Activated CD4-positive, alpha-beta T cell treated with anti-CD3 and anti-CD28 coated beads, Interleukin-2, amount 50 U/mL, for 4 hours (primary cell): ENCODE measurements at places on chromosomes 2 and 18.

DNA sequence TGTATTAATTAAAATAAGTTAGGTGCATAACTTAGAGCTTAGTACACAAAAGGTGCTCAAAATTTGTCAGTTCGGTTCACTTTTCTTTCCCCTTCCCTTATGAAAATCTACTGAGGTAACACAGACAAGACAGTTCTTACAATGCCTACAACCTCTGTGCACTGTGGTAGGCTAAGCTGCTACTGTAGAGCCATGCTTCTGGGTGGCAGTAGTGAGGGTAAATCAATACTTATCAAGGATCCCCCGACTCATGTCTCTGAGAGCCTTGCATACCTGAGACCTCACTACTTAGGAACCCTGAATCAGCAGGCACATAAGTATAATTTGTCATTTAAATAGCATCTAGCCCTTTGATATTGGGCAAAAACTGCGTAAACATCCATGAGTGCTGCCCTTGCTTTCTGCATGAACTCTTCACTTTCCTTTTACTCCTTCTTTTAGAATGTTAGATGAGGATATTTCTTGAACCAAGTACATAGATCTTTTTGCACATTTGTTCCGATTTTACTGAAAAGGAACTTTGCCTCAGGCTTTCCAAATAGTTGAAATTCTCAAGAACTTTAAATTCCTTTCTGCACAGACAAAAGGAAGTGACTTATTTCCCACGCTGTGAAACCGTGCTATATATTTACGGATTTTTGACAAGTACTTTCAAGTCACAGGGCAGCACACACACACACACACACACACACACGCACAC lies 234.4 kb downstream of the TRIB2 start:
- DNase-seq, result no peak

DNA sequence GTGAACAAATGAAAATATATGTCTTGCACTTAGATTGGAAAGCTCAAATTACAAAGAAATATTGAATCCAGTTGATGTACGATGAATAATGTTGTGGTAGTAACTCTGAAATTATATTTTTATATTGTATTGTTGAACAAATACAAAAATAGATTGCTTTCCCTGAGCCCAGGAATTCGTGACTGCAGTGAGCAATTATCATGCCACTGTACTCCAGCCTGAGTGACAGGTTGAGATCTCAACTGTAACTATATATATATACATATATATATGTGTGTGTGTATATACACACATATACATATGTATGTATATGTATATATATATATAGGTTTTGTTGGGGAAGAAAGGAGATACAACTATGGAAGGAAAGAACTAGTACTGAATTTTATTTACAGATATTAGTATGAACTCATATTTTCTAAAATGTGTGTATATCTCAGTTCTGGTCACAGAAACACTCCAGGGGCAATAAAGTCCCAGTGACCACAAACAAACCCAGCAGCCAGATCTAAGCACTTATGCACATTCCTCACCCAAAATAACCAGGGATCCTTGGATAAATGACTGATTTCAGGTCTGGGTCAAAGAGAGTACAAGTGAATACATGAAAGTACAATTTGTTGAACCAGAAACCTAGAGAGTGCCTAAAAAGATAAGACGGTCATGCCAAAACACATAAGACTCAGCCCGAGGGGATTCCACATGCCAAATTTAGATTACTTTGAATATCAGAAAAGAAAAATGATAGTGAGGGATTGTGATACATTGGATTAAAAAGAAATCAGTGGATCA lies 146.3 kb downstream of the TMX3 start:
- DNase-seq, result no peak

GRCh38 chr2:67399831-67400489 lies 2.8 kb downstream of the ETAA1 start:
- DNase-seq, result no peak

DNA sequence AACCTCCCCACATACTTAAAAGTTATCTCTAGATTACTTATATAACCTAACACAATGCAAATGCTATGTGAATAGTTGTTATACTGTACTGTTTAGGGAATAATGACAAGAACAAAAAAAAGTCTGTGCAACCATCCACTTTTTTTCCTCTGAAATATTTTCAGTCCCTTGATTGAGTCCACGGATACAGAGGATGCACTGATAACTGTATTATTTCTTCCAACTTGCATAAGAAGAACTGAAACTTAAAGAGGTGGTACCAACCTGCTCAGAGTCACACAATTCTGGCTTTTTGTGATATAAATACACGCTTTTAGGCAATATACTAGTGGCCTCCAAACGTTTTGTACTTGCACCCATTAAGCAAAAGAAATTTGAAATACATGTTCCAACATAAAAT lies 1.4 kb downstream of the SMC6 start:
- no peak for DNase-seq

DNA sequence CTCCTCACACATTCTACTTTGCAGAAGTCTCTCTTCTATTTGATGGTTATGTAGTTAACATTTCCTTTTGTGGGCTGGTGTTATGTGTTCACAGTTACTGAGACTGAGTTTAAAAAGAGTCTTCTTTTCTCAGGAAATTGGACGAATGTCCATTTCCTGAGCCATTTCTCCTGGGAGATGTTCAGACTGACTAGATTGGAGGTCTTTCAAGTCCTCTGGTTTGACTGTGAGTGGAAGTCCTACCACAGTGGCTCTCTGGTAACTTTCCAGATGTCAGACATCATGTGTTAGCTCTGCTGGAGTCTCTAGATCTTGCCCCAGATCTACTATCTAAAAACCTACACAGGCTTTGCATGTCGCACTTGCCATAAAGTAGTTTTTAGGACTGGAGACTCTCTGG lies 116.0 kb downstream of the GALR1 start:
- no peak for DNase-seq

- DNase-seq, result no peak
Measured at GRCh38 chr2:12965540-12966269, 249.0 kb downstream of the TRIB2 start.

GRCh38 chr18:26649193-26649543 lies 100.8 kb upstream of the KCTD1 start:
- no peak for DNase-seq

DNA sequence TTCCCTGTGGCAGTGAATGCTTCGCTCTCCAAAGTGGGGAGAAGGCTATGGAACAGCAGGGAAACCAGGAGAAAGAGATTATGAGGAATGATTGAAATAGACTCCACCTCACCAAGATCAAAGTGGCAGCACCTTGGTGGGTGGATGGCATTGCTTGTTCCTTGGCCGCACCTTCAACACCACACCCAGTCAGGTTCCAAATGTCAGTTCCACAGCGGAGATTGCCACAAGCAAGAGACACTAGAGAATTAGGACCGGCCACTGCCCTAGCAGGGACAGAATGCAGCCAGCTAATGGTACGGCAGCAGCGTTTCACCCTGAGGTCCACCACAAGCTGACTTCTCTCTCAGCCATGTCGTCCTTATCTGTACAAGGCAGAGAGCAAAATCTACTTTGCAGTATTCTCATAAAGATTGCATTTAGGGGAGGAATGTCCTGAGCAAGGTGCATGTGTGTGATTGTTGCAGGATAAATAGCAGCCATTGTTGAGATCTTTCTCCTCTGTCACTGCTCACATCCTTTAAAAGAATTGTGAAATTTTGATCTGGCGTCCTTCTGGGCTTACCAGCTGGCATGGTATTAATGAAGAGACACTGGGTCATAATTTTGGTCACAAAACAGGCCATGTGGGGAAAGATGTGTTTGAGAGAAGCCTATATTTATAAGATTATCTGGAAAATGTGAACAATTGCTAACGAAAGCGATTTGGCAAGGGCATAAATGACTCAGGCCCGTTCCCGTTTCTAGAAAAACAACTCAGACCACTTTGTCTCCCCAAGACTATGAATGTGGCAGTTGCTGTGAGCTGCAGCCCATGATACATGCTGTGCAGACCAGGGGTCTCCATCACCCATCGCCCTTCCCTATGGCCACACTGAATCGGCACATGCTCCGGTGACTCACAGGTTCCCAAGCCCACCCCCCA lies 228.6 kb upstream of the ID2 start:
- DNase-seq, result no peak

DNA sequence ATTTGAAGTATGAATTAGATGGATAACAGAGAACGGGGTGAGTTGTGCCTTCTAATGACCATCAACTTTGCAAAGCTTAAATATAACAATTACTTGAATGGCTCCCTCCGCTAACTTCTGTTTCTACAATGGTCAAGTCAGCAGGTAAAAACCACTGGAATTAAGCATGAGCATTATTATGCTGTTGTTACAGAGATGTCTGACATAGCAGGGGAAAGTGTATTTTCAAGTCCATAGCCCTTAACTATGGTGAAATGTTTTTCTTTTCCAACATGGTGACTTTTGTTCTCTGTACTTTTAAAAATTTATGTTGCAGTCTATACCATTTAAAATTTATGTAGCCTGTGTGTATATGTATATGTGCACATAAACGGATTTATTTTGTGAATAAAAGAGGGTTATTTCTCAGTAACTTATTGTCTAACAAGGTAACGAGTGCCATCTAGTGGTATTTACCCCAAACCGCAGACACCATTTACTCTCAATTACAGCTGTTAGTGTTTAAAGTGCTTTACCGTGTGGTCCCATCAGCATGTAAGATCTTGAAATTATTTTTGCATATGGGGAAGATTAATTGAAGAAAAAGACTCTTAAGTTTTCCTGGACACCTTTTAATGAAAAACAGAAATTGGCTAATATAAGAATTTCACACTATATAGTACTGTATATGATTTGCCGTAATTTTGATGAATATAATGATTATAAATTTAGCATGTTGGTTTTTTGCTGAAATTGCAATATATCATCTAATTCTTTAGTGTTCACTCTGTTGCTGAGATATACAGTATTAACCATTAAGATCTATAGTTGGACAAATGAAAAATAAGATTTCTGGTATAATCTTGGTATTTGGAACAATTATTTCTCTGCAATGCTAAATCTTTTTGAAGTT lies 78.2 kb downstream of the UBE2E3 start:
- DNase-seq, result peak; percentile 32

DNA sequence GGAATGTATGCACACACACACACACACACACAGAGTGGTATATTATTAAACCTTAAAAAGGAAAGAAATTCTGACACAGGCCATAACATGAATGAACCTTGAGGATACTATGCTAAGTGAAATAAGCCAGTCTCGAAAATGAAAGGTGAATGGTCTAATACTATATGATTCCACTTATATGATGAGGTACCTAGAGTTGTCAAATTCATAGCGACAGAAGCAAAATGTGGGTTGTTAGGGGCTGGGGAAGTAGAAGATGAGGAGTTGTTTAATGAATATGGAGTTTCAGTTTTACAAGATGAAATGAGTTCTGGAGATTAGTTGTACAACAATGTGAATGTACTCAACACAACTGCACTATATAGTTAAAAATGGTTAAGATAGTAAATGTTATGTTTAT lies 118.1 kb downstream of the ABCA12 start:
- DNase-seq, result no peak

DNA sequence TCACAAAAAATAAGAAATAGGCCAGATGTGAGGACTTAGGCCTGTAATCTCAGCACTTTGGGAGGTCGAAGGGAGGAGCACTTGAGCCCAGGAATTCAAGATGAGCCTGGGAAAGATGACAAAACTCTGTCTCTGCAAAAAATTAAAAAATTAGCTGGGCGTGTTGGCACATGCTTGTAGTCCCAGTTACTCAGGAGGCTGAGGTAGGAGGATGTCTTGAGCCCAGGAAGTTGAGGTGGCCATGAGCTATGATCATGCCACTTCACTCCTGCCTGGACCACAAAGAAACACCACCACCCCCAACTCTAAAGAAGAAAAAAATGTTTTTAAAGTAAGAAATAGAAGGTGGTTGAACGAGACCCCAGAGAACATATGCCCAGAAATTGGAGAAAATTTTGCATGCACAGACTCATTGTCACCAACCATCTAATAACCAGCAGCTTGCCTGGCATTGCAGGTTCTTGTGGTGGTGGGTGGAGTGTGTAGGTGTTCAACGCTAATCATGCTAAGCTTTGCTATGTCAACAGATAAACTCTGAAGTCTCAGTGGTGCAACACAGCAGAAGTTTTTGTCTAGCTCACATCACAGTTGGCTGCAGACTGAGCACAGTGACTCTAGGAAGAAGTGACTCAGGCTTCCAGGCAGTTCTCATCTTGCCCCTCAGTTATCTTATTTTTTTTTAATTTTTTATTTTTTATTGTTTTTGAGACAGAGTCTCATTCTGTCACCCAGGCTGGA lies 18.6 kb downstream of the ARL4C start:
- peak; percentile 47 for DNase-seq
